ENCODE measurements at places on chromosomes 13 and 19.

DNA sequence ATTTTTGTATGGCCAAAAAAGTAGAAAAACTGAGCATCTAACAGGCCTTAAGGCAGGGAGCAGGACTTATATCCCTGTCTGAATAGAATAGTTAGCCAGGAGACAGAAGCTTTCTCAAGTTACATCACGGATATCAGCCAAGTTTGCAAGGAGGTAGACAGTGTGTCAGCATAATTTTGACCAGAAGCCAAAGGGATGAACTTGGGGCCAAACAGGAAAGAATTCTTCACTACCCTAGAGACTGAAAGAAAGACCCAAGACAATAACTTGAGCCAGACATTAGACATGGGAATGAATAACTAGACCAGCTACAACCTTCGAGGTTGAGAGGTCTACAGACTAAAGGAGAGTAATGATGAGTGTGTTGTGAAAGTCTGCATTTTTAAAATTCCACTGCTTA lies 48.1 kb upstream of the PCDH9 start:
- peak; percentile 56 for DNase-seq

GRCh38 chr13:89465366-89465765 lies 1794.2 kb downstream of the SLITRK5 start:
- no peak for DNase-seq

DNA sequence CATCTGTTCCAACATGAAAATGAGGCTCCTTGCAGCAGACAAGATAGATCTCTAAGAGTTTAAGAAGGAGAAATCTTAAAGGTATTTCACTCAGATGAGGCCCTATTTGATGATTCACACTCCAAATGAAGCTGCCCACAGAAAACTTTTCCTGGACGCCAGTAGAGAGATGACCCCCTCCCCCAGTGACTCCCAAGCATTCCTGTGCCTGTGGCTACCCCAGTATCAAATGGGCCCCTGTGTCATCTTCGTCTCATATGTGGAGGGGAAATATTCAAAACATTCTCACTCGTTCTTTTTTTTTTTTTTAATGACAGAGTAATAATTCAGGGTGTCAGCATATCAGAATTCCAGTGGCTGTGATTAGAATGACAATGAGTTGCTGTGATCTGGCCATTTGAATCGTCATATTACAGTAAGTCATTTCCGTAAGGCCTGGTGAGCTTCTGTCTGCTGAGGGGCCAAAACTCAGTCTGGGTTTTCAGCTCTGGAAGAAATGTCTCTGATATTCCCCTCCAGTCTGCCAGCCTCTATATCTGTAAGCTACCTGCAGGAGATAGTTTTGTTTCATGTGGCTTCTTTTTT lies 194.7 kb downstream of the URI1 start:
- DNase-seq, result no peak

DNA sequence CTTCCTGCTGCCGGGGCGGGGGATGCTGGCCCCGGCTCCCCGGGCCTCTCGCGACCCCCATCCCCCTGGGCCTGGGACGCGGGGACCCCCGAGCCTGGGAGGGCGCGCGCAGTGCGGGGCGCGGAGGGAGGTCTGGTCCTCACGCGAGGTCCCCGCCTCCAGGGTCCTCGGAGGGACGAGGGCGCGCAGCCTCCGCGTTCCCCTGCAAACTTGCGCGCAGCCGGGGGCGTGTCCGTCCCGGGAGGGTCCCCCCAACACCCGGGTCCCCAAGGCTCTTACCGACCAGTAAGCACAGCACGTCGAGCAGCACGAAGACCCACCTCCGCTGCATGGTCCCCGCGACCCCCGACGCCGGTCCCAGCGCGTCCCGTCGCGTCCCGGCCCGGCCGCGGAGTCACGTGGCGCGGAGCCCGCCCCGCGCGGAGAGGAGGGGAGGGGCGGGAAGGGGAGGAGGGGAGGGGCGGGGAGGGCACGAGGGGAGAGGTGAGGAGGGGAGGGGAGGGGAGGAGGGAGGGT lies at the start of gene PLPP2:
TSS of gene PLPP2 (minus strand) at position 398 of the 516 bp plus-strand sequence. CDS start at position 331, 67 bp downstream.
- peak; percentile 11 for DNase-seq

DNA sequence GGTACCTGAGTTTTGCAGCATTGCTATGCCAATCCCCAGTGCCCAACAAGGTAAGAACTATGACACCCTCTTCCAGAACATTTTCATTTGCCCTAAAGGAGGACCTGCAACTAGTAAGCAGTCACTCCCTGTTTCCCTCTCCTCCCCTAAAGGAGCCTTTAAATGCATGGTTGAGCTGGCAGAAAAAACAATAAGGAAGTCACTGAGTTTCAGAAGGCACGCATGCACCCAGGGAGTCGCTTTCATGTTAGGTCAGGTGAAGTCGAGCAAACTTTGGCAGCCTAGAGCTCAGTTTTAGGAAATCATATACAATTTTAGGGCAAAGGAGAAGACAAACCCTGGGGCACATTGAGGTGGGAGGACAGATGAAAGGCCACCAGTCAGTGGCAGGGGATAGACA lies 11.8 kb downstream of the NLRP11 start:
- DNase-seq, result no peak

- DNase-seq, result no peak
Measured at GRCh38 chr19:51704626-51705025, 11.5 kb downstream of the SPACA6 start.

DNA sequence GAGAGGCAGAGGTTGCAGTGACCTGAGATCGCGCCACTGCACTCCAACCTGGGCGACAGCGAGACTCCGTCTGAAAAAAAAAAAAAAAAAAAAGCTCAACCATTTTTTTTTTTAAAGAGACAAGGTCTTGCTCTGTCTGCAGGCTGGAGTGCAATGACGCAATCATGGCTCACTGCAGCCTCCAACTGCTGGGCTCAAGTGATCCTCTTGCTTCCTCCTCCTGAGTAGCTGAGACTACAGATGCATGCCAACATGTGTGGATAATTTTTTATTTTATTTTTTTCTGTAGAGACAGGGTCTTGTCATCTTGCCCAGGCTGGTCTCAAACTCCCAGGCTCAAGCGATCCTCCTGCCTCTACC lies 10.3 kb downstream of the EHD2 start:
- DNase-seq, result peak; percentile 90

GRCh38 chr19:38656171-38656981 lies 8.9 kb downstream of the ACTN4 start:
- DNase-seq, result peak; percentile 65

GRCh38 chr19:41428481-41428859 lies 1.3 kb upstream of the B3GNT8 start:
- DNase-seq, result no peak

- DNase-seq, result no peak
Measured at GRCh38 chr13:28031896-28032288, 43.4 kb upstream of the URAD start.

DNA sequence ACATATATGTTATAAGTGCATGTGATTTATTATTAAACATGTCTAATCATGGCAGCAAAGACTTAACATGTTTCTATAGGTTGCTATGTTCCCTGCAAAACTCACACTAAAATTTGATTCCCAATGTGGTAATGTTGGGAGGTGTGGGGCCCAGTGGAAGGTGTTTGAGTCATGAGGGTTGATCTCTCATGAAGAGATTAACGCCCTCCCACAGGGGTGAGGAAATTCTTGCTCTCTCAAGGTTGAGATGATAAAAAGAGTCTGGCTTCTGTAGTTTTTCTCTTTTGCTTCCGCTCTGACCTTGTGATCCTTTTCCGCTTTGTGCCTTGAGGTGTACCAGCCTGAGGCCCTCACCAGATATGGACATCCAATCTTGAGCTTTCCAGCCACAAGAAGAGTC lies 737.5 kb upstream of the SLITRK5 start:
- no peak for DNase-seq

DNA sequence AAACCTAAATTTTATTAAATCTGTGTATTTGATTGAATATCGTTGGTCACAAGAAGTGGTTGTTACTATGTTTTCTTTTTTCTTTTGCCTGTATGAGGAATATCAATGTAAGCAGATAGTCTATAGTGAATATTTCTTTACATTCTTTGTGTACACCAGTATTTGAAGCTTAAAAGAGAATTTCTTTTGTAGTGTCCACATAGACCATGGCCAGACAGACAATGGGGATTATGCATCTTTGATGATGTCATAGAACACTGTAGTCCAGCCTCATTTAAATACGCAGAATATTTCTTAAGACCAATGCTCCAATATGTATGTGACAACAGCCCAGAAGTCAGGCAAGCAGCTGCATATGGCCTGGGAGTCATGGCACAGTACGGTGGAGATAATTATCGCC lies 64.8 kb downstream of the IPO5 start:
- no peak for DNase-seq

- DNase-seq, result no peak
Measured at GRCh38 chr19:6767081-6767356, 216 bp downstream of the SH2D3A start.

DNA sequence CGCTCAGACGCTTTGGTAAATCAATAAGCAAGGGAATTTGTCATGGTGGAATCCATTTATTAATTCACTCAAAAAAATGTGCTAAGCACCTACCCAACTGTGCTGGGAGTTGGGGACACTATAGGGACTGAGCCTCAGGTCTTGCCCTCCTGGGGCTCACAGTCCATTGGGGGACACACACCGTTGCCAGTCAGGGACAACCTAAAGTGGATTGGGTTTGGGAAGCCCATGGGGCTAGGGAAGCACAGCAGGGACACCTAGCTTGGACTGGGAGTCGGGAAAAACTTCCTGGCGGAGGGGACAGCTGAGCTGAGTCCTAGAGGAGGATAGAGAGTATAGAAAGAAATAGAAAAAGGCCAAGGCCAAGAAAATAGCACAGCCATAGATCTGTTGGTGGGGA lies 8.5 kb downstream of the FOSB start:
- no peak for DNase-seq

DNA sequence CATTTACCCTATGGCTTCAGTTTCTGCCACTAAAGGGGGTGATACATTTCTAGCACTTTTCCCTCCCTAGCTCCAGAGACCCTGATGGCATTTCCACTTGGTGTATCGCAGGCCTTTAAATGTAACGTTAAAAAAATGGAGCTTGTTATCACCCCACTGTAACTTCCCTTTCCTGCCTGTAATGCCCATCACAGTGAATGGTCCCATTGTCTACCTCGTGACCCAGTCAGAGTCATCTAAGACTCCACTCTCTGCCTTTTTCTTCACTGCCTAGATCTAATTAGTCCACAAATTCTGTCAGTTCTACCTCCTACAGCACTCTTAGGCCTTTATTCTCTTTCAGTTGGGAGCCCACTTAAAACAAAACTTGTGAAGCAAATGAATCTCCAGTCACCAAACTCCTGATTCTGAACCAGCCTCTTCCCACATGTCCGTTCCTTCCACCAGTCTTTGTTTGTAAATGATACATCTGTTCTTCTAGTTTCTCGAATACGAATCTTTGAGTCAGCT lies 64.8 kb downstream of the NHLRC3 start:
- DNase-seq, result no peak

- peak; percentile 85 for DNase-seq
Measured at GRCh38 chr13:37476874-37477273, 121.7 kb downstream of the POSTN start.

- no peak for DNase-seq
Measured at GRCh38 chr19:56823956-56824355, 16.6 kb downstream of the PEG3 start.

DNA sequence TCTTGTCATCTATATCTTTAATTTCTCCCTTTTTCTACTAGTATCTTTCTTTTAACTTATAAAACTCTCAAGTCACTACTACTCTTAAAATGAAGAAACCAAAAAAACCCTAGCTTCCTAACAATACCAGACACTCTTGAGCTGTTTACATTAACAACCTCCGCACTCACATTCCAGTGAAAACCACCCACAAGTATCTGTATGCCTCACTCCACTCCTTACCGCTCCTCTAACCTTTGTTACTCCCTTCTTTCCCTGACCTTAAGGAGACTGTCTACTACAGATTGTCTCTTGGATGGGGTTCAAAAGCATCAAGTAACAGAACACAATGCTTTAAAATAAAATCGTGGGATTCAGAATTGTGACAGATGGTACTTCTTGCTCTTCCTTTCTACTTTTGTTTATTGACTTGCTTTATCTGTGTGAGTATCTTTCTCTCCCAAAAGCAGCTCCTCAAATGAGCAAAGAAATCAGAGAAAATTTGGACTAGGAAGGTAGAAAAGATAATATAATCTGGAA lies 110.0 kb upstream of the FBXL3 start:
- DNase-seq, result peak; percentile 47

DNA sequence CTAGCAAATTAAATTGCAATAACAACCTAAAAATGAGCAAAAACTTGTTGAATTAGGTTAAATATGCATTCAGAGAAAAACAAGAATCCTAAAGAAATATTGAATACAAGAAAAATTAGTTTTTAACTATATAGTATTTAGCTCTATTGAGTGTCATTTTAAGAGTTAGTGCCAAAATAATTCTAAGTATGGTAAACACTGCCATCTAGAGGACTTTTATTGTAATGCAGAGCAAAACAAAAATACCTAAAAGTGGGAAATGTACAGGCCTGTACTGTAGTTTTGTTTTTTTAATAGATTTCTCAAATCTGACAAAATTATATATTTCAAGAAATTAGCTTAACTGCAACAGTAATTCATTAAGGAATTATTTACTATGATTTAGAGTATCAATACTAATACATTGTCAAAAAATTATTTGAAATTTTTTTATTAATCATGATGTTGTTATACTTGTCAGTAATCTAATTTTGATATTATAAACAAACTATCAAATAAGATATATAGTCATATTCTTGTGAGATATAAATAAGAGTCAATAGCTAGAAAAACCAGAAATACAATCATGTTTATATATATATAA lies 8.2 kb upstream of the PCDH9 start:
- DNase-seq, result peak; percentile 37

DNA sequence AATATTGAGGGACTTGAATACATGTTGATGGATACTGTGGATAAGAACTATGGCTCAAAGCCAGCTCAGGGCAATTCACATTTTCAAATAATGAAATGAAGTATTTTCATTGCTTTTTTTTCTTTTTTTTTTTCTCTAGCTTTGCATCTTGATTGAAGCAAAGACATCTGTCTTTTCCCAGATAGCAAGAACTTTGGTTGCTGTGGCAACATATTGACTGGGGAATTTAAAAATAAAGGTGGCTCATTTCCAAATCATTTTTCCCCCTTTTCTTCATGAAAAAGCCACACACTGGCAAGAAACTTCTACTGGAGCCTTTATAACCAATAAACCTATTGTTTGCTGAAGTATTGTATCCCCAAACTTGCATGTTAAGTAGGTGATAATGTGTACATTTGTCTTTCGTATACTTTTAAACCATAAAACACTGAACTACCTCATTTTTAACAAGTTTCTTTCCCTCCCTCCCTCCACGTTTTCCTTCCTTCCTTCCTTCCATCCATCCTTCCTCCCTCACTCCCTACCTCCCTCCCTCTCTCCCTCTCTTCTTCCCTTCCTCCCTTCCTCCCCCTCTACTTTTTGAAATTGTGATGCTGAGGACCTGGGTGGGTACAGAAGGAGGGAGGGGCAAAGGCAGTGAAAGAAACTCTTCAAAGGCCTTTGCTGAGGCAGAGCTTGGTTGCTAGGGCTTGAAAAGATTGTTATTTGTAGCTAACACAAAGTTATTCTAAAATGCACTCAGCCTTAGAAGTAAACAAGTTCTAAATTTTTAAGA lies 343.5 kb upstream of the SPRY2 start:
- DNase-seq, result no peak

DNA sequence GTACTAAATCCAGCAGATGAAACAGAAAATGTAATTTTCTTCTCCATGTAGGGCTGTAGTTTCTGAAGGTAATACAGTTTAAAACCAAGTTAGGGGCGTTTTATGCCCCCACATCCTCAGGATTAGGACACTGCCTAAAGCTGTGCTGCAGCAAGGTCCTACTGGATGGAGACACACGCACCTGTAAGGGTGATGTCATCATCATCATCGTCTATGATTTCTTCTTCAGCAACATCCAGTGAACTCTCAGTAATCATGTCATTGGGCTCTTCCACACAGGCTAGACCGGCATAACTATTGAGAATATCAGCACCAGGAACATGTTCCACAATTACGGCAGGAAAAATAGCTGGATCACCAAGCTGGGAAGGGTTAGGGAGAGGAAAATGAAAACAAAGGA lies 60.5 kb downstream of the ELF1 start:
- no peak for DNase-seq
